ENCODE measurements at places on chromosomes 16 and 17.

DNA sequence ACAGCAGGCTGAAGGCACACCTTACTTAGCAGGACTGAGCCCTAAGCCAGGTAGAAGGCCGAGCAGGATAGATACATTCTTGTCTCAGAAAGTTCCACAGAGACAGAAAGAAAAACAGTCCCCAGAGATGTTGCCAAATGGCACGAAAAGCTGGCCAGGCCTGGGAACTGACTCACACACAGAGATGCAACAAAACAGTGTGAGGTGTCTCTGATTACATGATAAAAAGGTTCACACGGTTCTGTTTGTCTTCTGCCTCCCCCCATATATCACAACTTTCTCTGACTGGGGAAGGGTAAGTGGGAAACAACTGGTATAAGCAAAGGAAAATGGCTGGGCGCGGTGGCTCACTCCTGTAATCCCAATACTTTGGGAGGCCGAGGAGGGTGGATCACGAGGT, 1.7 kb downstream of the WBP2 start:
- DNase-seq = no peak

DNA sequence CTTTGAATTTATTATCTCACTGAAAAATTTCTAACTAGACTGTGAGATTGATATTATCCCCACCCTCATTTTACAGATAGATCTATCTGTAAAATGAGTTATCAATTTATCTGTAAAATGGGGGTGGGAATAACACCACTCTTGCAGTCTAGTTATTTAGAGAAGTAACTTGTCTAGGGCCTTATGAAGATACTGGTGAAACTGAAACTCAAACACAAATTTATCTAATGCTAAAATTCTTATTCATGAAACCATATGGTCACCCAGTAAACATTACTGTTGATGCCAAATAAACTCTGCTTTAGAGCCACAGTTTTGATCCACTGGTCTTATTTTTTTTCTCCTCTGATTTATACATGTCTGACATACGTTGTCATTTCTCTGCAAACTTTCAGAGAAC, 52.1 kb upstream of the SMIM36 start:
- peak; percentile 7 for DNase-seq

- no peak for DNase-seq
Observed at GRCh38 chr16:34803683-34804416, 1344.4 kb downstream of the TP53TG3F start.

DNA sequence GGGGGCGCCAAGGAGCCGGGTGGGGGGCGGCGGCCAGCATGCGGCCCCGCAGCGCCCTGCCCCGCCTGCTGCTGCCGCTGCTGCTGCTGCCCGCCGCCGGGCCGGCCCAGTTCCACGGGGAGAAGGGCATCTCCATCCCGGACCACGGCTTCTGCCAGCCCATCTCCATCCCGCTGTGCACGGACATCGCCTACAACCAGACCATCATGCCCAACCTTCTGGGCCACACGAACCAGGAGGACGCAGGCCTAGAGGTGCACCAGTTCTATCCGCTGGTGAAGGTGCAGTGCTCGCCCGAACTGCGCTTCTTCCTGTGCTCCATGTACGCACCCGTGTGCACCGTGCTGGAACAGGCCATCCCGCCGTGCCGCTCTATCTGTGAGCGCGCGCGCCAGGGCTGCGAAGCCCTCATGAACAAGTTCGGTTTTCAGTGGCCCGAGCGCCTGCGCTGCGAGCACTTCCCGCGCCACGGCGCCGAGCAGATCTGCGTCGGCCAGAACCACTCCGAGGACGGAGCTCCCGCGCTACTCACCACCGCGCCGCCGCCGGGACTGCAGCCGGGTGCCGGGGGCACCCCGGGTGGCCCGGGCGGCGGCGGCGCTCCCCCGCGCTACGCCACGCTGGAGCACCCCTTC, 484 bp downstream of the FZD2 start:
- DNase-seq = peak; percentile 41

- DNase-seq = no peak
Observed at GRCh38 chr16:3035972-3036725, 595 bp downstream of the BICDL2 start.

DNA sequence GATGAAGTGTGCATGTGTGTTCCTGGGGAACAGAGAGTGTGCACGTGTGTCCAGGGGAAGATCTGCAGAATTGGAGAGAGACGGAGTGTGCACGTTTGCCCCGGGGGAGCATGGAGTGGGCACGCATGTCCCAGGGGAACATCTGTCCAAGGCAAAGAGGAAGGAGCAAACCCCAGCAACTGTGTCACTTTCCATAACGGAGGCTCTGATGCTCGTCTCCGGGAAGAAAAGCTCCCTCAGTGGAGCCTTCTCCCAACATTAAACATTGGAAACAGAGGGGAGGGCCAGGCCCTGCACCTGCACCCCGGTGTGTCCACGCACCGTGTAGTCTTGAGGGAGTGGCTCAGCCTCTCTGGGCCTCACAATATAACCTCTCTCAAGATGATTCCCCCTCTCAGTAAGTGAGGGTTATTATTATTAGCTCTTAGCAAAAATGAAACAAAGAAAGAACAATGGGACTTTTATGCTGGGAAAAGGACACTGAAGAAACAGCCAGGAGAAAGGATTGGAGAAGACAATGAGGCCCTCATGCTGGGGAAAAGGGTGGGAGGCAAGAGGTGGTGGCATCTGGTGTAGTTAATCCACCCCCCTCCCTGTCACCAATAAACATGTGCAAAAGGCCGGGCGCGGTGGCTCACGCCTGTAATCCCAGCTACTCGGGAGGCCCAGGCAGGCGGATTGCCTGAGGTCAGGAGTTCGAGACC, 7.6 kb downstream of the RAB40B start:
- DNase-seq = no peak

DNA sequence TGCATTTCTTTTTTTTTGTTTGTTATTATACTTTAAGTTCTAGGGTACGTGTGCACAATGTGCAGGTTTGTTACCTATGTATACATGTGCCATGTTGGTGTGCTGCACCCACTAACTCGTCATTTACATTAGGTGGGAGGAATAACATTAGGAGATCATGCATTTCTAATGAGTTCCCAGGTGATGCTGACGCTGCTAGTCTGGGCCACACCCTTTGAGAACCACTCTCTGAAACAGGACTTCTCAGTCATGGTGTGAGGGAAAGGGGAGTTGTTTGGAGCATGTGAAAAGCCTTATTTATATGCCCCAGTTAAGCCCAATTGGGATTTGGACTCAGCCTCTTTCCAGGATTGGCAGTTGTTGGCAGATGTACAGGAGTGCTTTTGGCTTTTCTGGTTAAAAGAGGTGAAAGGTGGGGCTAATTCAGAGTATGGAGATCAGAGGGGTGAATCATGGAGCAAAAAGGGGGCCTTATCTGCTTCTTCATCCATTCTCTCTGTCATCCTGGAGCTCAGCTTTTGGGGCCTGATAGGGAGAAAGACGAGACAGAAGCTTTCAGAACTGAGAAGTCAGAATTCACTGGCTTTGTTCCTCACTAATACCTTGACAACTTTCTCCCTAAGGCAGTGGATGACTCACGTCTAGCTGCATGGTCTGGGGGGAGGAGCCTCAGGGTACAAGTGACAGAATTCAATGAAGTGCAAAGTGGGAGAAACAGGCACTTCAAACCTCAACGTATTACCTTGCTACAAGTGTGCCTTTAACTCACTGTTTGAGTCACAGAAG, 180.0 kb upstream of the CACNG3 start:
- peak; percentile 34 for DNase-seq

- DNase-seq = no peak
Observed at GRCh38 chr16:88989852-88990547, 13.0 kb upstream of the CBFA2T3 start.

- DNase-seq = no peak
Observed at GRCh38 chr17:56740481-56740880, 93.2 kb downstream of the C17orf67 start.

DNA sequence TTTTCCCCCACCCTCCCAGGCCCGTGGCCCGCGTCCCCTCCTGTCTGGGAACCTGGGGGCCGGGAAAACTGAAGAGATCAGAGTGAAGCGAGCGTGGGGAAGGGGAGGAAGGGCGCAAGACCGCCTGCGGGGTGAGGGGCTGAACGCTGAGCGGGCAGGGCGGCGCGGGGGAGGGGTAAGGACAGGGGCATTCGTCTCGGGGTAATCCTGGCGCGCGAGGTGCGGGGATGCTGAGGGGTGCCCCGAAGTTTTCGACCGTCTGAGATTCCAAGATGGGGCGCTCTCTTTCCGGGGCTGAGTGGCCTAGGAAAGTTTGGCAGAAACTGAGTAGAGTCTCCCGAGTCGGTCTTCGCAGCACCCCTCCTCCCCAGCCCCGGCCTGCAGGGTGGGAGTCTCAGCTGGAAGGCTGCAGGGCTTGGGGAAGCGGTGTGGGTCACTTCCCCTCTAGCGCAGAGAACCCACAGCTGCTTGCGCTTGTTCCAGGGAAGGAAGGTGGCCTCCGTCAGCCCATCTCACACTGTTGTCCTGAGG, 555 bp downstream of the TTYH2 start:
- no peak for DNase-seq

DNA sequence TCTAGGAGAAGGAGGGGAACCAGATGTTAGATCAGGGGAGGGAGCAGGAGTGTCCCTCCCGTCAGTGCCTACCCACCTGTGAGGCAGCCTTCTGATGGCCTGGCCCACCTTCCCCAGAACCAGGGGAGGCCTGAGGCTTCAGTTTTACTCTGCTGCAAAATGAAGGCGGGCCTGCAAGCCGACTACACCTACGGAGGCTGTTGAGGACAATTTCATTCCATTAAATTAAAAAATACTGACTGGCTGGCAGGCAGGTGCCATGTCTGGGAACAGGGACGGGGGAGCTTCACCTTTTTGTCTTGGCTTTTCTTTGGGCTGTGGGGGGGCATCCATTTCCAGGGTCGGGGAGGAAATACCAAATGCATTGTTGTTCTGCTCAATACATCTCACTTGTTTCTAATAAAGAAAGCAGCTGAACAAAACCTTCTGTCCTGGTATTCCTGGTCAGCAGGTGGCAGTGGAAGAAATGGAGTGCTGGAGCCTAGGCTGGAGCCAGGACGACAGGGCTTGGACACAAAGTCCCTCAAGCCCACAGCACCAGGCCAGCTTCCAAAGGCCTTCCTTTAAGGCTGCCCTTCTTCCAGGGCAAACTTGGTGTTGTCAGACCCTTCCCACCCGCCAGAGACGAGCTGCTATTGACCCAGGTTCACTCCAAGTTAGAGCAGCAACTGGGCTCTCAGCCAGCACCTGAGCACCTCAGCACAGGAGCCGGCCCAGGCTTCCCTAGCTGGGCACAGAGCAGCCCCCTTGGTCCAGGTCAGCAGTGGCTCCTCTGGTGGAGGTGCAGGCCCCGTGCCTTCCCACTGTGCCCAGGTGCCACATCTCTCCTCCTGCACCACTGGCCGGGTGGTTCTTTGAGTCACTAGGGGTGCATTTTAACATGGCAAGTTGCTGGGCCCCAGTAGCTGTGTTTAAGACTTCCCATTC, 23.5 kb downstream of the PLCD3 start:
- no peak for DNase-seq

- DNase-seq = no peak
Observed at GRCh38 chr16:86359571-86359970, 150.8 kb upstream of the FOXF1 start.

DNA sequence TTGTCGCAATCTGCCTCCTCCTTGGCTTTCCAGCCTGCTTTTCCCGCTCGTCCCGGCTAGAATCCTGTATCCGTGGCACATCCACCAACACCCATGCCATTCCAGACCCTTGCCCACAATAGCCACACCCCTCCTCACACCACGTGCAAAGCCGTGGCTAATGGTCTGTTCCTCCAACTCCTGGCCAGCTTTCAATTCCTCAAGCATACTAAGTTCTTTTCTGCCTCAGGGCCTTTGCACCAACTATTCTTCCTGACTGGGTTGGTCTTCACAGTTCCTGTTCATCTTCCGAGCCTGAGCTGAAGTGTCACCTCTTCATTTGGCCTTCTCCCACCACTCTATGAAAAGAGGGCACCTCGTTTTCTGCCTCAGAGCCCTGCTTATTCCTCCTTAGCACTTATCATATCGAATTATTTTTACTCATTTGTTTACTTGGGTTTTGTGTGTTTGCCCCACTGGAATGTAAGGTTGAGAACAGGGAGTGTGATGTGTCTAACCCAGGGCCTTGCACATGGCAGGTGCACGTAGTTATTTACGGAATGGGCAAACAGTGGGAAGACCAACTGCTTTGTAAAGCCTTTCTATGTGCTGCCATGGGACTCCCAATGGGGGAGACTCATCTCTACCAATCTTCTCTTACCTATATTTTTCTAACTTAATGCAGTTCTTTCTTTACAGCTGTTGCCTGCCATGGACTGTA, 69.0 kb downstream of the CDK5R1 start:
- no peak for DNase-seq

DNA sequence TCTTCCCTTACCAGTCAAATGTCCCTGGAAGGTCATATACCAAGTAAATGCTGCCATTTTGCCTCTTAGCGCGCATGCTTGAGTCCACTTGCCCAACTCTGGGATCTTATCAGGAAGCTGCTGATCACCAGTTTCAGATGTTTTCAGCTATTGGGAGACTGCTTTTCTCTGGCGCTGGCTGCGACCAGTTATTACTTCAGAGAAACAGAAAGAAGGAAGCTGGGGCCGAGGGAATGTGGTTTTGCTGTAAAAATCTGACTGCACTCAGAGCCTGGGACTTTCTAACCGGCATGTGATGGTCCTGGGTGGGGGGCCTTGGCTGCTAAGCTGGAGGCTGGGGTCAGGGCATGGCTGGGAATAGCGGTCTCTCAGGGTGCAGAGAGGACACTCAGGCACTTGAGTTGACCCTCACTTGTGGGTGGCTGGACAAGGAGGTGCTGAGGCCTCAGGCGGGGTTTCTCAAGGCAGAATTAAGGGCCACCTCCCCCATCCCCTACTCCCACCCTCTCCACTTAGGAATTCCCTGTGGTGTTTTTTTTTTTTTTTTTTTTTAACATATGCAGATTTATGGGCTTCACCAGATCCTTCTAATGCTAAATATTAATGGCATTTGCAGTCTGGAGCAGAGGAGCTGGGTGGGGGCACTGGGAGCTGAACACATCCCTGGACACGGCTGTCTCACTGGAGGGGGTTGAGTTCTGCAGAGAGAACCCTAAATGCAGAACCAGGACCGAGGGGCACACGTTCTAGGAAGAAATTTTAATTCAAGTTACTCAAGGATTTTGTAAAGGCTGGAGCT, 145.8 kb downstream of the CYLD start:
- no peak for DNase-seq

DNA sequence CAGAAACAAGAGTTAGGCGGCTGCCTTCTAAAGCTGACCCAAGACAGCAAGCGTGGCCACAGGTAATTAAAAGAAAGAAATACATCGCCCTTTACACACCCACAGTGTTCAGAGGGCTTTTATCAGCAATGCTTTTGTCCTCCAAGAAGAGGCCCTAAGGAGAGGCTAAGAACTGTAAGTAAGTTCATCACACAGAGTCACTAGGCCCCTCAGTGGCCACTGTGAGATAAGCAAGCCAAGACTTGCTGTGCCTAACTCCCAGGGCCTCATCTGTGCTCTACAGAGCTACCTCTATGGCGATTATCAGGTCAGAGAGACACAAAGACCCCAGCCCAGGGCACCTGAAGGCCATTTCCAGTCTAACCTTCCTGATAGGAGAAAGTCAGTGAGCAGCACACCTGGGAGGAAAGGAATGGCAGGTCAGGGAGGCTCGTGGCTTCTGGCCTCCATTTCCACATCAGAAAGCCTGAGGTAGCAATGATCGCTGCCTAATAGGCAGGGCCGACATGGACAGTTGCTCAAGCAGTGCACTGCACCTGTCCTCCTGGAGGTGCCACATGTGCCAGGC, 545.2 kb upstream of the CDH11 start:
- DNase-seq = no peak

- peak; percentile 5 for DNase-seq
Observed at GRCh38 chr17:6279659-6280058, 155.3 kb downstream of the AIPL1 start.

All from GM12865 (cell line).